ENCODE measurements at places on chromosomes 1 and 21.

GRCh38 chr1:37434292-37435225 is 39.8 kb upstream of the ZC3H12A start:
- DNase-seq: peak; percentile 20

GRCh38 chr1:43294761-43295160 is 6.0 kb upstream of the TIE1 start:
- DNase-seq: no peak

DNA sequence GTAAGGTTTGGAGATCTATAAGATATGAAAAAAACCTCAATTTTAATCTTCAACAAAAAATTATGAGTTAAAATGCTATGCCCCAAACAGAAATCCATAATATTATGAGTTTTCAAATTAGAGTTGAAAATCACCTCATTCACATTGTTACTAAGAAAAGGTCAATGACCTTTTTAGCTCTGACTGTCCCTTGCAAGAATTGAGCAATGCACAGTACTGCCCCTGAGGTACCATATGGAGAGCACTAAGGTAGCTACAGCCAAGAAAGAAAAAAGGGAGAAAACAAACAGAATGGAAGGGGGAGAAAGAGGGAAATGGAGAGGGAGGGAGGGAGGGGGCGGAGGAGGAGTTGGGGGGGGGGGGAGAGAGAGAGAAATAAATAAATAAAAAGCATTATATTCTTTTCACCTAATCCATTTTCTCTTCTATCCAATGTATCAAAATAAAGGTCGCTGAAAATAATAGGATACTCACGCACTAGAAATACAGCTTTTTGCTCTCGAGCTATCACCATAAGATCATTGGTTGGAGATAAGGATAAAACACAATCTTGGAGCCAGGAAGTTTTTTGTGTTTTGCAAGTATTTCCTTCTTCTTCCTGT is 58.8 kb downstream of the RAB3GAP2 start:
- no peak for DNase-seq

GRCh38 chr1:21198929-21199328 is 22.2 kb upstream of the EIF4G3 start:
- no peak for DNase-seq

GRCh38 chr21:31623664-31624063 is 35.8 kb upstream of the SOD1 start:
- no peak for DNase-seq

DNA sequence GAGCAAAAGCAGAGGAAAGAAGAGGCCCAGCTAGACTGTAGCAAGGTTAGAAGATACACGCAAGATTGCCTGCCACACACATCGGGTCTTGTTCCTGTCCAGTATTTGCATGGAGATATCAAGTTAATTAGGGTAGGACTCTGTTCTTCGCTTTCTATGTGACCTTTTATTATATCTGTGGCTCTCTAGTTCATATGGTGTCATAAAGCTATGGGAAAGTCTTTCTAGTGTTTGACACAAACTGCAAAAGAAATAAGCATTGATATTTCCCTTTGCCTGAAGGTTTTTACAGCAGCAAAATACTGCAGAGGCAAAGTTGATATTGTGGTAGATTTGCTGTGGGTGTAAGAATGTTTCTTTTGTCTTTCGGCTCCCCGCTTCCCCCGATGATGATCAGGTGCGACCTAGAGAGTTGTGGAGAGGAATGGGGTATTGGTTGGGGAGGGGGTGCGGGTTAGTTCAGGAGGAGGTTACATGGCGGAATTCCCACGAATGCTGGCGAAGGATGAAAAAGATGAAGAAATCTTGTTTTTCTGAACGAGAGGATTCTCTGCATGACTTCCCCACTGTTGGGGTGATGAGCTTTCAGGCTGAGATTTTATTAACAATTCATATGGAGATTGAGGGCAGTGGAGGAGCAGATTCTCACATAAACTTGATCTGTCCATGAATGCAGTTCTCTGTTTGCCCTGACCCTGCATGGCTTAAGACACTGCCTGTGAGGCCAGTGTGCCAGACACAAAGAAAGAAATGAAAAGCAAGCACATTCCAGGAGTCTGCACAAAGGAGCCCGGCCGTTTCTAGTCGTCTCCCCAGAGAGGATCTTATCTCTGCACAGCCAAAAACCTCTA is 550.2 kb downstream of the USP25 start:
- DNase-seq: no peak

All from hypothalamus (tissue), 51 donors.